T1000 (cell line): ENCODE measurements at places on chromosomes 6 and 20.

DNA sequence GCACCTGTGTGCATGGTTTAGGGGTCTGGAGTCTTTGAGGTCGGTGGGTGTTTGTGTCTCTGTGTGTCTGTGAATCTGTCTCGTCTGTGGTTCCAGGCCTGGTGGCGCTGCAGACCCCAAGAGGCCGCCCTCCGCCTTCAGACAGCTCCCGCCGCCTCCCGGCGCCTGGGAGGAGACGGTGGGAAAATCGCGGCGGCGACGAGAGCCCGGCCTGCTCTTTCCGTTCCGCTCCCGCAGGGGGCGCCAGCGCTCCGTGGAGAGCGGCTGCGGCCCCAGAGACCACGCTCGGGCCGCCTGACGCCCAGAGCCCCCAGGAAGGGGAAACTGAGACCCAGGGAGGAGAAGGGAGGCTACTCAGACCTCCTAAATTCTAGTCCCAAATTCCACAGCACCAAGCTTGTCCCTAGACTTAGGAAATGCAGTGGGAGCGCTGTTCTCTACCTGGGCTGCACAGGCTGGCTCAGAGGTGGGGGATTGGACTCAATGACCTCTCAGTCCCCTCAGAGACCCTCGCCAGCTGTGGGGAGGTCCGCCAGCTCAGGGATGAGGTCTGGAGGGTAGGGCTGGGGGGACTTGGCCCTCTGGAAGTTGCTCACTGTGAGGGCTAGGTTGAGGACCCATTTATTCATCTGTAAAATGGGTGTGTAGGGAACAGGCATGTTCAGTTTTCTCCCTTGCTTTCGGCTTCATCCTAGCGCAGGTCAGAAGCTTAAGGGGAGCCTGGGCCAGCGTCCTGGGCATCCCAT lies 36.9 kb upstream of the BLCAP start:
- no peak for DNase-seq

- DNase-seq: peak; percentile 34
Observed at GRCh38 chr20:8940326-8940725, 128.6 kb upstream of the PLCB4 start.

DNA sequence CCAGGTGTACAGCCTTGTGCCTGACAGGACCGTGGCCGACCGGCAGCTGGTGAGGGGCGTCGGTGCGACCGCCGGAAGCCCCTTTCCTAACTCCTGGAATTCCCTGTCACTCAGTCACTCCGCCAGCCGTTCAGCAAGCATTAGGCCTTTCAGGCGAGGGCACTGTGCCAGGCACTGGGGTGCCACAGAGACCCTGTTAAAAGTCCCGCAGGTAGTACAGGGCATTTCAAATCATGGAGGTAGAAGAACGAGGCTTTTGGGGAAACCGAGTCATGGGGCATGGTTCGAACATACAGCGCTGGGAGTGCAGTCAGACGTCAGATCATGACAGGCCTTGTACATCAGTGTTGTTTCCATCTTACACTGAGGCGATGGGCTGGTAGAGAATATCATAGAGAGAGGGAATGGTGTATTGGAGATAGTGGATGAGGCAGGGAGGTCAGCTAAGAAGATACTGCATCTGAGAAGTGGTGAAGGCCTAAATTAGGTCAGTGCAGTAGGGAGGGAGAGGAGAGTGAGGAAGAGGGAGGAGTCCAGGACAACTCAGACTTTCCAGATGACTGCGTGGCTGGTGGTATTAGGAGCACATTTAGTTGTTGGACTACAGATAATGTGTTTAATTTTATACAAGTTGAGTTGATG lies 892 bp upstream of the DXO start:
- no peak for DNase-seq

GRCh38 chr6:159988983-159989454 lies 20.1 kb downstream of the IGF2R start:
- no peak for DNase-seq

DNA sequence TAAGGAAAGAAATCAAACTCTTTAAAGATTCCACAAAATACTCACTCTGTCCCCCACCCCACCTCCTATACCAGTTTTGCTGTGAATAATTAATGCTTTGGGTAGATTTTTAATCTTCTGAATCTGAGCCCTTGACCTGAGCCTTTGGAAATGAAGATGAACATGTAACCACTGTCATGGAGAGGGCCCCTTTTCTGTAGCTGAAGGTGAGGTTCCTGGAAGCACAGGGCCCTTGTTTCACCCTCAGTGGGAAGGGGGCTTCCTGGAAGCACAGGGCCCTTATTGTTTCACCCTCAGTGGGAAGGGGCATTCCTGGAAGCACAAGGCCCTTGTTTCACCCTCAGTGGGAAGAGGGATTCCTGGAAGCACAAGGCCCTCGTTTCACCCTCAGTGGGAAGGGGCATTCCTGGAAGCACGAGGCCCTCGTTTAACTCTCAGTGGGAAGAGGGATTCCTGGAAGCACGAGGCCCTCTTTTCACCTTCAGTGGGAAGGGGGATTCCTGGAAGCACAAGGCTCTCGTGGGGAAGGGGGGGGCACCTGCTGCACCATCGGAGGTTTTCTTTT lies 75.7 kb downstream of the DACT2 start:
- DNase-seq: no peak

DNA sequence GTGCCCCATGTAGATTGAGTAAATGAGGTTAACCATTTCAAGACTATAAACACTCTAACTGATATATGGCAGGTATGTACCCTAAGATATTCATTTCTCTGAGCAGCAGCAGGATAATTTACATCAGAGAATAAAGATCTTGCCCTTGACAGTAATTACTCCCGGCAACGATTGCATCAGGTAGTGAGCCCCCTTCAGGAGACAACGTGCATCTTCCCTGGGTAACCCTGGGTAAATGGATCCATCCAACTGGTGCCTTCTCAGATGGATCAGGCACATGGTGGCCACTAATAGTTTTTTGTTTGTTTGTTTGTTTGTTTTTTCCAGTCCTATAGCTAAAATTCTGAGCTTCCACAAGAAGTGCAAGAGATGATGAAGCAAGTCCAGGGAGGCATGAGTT lies 469.4 kb upstream of the SLC35B3 start:
- no peak for DNase-seq

- no peak for DNase-seq
Observed at GRCh38 chr6:11093376-11093625, 333 bp upstream of the SMIM13 start.

- no peak for DNase-seq
Observed at GRCh38 chr20:38840053-38840893, 34.8 kb downstream of the PPP1R16B start.

- DNase-seq: no peak
Observed at GRCh38 chr6:53492860-53493634, 51.9 kb downstream of the GCLC start.

DNA sequence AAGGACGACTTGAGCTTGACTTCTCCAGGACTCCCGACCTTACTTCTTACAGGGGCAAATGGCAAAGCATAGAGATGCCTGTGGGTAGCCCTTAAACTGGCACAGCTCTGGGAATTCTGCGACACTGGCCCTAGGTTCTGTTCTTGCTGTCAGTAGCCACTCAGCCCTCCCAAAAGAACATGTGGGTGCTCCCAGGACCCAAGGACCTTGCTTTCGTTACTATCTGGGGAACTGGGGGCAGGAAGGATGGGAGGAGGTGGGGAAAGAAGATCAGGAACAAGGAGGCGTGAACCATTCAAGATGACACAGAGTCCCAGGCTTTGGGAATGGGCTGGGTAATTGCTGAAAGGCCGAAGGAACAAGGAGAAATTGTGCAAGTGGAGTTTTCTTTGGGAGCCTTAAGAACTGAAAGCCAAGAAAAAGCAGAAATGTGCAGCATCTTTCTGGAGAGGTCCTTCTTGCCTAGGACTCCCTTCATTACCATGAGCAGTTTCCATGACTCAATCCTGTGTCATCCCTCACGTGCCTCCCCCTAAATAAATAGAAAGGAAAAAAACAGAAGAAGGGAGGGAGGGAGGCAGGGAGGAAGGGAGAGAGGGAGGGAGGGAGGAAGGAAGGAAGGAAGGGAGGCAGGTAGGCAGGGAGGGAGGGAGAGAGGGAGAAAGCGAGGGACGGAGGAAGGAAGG lies 284.6 kb upstream of the FOXQ1 start:
- DNase-seq: no peak

DNA sequence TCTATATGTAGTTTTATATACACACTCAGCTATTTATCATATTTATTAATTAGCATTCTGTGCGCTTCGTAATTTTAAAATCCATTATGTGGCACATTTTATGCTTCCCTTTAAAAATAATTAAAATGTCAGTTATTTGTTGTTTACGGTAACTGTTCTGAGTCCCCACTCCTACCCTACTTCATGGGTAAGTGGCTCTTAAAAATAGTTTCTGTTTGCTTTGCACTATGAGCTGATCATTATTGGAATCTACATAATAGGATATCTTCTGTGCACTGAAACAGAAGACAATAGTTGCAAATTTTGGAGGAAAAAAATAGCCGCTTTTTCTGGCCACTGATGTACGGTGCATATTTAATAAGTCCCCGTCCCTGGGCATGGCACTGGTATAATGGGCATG lies 25.2 kb downstream of the LCA5 start:
- DNase-seq: no peak

GRCh38 chr6:148249679-148250375 lies 92.8 kb upstream of the SASH1 start:
- DNase-seq: no peak

- DNase-seq: no peak
Observed at GRCh38 chr20:43559147-43559987, 540 bp downstream of the SGK2 start.

DNA sequence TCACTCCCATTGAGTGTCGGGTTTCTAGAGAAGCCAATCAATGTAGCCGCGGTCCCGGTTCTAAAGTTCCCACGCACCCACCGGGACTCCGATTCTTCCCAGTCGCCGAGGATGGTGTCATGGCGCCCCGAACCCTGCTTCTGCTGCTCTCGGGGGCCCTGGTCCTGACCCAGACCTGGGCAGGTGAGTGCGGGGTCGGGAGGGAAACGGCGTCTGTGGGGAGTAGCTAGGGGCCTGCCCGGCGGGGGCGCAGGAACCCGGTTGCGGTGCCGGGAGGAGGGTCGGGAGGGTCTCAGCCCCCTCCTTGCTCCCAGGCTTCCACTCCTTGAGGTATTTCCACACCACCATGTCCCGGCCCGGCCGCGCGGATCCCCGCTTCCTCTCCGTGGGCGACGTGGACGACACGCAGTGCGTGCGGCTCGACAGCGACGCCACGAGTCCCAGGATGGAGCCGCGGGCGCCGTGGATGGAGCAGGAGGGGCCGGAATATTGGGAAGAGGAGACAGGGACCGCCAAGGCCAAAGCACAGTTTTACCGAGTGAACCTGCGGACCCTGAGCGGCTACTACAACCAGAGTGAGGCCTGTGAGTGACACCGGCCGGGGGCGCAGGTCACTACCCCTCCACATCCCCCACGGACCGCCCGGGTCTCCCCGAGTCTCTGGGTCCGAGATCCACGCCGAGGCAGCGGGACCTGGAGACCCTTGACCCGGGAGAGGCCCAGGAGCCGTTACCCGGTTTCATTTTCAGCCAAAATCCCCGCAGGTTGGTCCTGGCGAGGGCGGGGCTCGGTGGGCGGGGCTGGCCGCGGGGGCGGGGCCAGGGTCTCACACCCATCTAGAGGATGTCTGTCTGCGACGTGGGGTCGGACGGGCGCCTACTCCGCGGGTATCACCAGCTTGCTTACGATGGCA lies 35.2 kb upstream of the HLA-G start:
- DNase-seq: no peak

GRCh38 chr20:9019833-9020232 lies 49.1 kb upstream of the PLCB4 start:
- DNase-seq: no peak

DNA sequence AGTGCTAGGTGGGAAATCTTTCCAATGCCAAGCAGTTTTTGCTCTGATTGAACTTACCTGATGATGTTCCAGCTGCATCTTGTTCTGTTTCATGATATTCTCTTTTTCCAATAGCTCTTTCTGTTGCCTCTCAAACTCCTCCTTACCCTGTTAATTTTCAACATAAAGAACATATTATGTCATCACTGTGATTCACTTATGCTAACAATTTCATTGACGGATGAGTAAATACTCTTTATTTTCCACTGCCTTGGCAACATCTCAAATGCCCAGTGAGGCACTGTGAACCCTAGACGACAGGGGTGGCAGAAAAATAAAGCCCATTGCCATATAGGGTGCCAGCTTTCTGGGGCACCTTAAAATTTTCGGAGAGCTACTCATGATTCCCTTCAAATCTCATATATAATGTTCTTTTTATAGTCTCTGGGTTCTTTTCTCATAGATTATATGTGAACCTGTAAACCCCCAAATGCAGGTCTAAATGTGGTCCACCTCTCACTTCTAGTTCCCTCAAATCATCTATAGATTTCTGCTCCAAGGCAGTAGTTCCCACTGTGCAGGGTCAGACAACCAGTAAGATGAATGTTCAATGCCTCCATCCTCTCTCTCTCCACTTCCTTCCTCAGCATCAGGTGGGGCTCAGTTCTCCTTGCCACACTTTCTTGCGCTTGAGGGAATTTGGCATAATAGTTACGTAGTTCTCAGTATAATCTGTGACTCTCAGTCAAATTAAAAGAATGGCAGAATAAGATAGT lies 44.1 kb downstream of the NEDD9 start:
- DNase-seq: no peak

DNA sequence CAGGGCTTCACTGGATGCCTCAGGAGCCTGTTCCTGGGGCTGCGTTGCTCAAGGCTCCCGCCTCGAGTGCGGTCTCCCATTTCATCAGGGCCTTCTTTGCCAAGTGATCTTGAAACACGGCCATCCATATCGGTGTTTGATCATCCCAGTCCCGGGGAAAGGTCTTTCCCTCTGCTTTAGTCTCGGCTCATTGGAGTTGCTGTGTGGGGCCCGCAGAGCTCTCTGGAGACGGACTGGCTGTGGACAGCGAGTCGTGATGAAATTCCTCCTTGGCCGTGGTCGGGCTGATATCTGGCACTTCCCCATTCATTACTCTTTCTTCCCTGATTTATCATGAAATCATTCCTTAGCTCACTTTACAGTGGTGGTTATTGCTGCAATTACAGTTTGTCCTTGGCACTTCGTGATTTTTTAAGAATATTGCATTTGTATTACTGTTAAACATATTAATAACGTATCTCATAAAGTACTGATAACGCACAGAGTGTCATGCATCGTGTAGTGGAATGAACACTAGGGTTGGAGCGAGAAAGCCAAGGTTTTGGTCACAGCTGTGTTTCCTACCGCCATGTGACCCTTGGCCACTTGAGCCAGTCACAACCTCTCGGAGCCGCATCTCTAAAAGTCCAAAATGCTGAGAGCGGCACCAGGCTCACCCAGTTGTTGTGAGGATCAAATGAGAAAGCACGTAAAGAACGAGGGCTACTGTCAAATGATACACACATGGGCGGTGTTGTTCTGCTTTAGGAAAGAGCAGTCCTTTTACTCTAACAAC lies 71.8 kb downstream of the MTHFD1L start:
- no peak for DNase-seq
